ENCODE measurements at places on chromosomes 2 and 18. TPM values are rescaled to one million over a fixed set of nuclear protein-coding genes. Genes with fewer than 3 reads are reported as not detected.
A peak's percentile ranks its signal among the peaks of the same experiment; 100 is the strongest.

DNA sequence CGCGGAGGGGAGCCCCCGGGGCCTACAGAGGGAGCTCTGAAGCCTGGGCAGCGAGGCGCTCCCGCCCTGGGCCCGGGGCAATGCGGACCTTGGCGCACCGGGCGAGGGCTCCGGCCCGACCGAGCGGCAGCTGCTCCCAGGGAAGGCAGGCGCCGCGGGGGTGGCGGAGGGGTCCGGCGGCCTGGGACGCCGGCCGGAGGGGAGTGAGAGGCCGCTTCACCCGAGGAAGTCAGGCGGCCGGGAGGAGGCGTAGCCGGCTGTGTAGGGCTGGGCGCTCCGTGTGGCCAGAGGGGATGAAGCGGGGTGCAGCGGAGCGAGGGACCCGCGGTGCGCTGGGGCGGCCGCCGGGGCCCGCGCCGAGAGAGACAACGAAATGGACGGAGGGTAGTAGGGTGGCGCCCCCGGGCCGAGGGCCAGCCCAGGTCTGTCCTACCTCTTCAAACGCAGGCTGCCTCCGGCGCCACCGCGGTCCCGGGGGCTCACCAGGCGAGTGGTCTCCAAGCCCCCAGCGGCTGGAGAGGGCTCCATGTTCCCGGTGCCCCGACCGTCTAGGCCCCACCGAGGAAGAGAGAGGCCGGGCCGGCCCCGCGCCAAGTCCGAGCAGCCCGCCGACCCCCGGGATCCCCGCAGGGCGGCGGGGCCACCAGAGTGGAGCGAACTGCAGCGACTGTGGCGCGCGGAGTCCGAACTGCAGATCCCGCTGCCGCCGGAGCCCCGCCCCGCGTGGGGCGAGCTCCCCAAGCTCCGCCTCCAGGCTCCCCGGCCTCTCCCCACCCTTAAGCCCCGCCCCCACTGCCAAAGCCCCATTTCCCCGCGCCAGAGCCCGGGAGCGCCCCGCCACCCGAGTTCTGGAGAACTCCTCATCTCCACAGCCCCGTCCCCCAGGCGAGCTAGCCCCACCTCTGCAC, at the start of gene SLC30A3:
SLC30A3 (minus strand) TSS at position 669 of the 908 bp plus-strand sequence; CDS start at position 528, 141 bp downstream.
- DNase-seq = peak; percentile 91

POTEI gene
- 0.47 TPM for total RNA-seq

DNA sequence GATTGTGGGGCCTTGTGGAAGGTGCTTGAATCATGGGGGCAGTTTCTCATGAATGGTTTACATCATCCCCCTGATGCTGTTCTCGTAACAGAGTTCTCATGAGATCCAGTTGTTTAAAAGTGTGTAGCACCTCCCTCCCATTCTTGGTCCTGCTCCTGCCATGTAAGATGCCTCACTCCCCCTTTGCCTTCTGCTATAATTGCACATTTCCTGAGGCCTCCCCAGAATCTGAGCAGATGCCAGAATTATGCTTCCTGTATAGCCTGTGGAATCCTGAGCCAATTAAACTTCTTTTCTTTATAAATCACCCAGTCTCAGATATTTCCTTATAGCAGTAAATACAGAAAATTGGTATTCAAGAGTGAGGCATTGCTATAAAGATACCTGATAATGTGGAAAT, 15.6 kb upstream of the WDR75 start:
- DNase-seq = no peak

DNA sequence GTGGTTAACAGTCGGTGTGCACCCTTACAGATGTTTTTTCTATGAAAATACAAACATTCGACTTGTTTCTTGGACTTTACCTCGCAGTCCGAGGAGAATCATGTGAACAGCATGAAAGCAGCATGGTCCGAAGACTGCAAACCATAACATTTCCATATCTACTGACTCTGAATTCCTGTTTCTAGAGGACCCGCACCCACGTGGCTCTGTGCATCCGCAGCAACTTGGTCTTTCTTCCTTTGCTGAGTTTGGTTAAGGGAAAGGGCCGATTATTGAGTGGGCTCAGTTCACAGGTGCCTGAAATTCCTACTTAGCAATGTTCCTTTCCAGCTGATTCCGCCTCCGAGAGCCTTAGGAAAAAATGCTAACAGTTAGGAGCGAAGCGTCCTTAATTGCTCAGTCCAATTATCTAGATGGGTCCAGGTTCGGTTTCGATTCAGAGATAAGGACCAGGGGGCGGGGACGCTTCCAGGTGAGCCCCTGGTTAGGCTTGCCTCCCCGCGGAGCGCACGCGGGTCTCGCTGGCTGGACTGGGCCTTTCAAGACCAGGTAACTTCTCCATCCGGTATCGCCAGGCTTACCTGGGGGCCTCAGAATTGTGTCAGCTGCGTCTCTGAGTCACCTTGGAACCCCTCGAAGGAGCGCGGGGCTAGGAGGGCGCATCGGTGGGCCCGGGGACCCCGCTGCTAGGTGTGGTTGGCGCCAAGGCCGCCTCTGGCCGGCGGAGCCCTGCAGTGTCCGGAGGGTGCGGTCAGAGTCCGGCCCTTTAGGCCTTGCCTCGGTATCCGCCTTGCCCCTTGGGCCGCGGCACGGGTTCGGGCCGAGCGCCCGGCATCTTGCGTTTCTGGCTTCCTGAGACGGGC, 1.1 kb upstream of the B3GNT2 start:
- DNase-seq = no peak

CIB4 gene
- total RNA-seq = not detected

- no peak for DNase-seq
Measured at GRCh38 chr18:21183670-21184069, 58.4 kb upstream of the GREB1L start.

- DNase-seq = peak; percentile 45
Measured at GRCh38 chr2:162490052-162490717, 146.3 kb downstream of the GCA start.

ZC3H15 gene
- total RNA-seq = 335 TPM

- DNase-seq = peak; percentile 7
Measured at GRCh38 chr2:154623819-154624218, 74.7 kb upstream of the KCNJ3 start.

- no peak for DNase-seq
Measured at GRCh38 chr18:42310956-42311355, 355.9 kb downstream of the PIK3C3 start.

DNA sequence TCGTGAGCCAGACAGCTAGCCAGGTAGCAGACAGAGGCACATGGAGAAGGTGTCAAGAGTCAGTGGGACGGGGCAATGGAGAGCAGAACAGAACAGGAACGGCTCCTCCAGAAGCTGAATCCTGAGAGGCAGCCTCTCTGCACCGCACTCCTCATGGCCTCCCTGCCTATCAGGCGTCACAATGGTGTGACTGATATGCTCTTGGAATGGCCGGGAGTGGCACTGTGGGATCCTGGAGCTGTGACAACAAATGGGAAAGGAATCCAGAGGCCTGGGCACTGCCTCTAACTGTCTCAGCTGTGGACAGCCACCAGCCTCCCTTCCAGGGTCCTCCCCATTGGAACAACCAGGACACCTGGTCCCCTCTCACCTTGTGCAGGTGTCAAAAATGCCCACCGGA, 89.1 kb upstream of the ID2 start:
- DNase-seq = no peak

DNA sequence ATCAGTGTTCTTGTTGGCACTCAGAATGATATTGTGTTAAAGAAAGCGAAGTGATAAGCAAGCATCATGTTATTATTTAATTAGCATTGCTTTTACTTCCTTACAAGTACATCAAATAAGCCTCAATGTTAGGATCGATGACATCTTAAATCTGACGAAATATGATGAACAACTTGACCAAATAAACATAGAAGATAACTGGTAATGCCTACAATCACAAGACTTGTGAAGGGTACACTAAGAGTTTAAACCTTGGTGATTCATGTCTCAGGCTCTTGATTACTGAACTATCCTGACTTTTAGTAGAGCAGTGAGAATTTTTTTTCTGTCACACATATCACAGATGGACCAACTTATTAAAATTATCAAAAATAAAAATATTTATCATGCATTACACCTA, 500.8 kb upstream of the ZEB2 start:
- DNase-seq = no peak

DNA sequence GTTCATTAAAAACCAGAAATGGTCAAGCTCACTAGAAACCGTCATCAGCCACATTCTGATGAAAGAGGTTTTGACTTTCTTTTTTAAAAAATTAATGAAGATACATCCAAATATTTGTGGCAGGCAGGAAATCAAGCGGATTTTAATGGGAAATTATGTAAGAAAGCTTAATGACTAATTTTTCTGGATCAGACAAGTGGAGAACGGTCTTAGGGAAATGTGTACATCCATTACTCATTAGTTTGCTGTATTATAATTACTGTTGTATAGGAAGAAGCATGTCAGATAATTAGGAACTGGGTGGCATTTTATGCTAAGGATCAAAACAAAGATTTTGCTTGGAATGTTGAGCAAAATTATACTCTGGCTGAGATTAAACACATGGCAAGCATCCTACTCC, 39.4 kb downstream of the AGAP1 start:
- no peak for DNase-seq

COL3A1 gene
- total RNA-seq = 19.3 TPM

FAM168B gene
- total RNA-seq = 134 TPM
